ENCODE measurements at places on chromosomes 5 and 9.

GRCh38 chr9:109956717-109957440 is 176.9 kb downstream of the PALM2AKAP2 start:
- DNase-seq = no peak

GRCh38 chr5:160887780-160888179 is 35.8 kb upstream of the ATP10B start:
- DNase-seq = peak; percentile 35

GRCh38 chr5:113084402-113085083 is 107.9 kb downstream of the DCP2 start:
- DNase-seq = no peak

- no peak for DNase-seq
Observed at GRCh38 chr5:173970878-173971650, 17.9 kb upstream of the C5orf47 start.

- no peak for DNase-seq
Observed at GRCh38 chr9:113515862-113516261, 52.3 kb downstream of the RGS3 start.

DNA sequence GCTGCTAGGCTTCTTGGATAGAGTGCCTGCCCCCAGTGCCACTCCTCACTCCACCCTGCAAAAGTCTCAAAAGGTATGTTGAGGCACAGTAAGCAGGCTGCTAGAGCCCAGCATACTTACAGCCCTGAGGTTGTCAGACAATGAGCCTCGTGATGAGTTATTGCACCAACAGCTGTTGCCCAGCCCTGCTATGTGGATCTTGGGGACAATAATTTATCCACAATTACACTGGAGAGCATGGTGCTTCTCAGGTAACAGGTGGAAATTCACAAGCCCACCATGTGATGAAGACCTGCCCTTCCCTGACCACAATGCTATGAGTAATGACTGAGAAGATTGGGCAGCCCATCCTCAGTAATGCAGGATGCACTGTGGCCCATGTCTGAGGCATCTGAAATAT is 36.5 kb downstream of the KCNIP1 start:
- DNase-seq = no peak

DNA sequence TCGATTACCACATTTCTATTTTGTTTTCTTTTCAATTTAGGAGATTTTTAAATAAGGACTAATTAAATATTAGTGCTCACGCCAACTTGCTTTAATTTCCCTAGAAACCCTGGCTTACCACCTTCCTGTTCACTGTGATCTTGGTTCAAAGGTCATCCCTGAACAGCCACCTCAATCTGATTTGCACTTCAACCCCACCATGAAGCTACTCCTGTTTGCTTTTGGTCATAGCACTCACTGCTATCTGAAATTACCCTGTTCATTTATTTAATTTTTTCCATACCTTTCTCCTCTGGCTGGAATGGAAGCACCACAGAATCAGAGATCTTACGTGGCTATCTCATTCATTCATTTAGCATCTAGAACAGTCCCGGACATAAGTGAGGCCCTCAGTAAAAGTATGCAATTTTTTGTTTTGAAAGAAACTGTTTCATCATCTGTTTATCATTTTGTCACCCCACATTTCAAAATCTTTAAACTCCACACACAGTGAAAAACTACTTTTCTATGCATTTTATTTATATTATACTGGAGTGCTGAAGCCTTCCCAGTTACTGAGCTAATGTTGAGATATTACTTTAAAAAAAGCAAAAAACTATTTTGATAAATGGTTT is 17.2 kb upstream of the ADAMTSL1 start:
- DNase-seq = no peak

- no peak for DNase-seq
Observed at GRCh38 chr9:136117916-136118319, 757 bp downstream of the TMEM250 start.

DNA sequence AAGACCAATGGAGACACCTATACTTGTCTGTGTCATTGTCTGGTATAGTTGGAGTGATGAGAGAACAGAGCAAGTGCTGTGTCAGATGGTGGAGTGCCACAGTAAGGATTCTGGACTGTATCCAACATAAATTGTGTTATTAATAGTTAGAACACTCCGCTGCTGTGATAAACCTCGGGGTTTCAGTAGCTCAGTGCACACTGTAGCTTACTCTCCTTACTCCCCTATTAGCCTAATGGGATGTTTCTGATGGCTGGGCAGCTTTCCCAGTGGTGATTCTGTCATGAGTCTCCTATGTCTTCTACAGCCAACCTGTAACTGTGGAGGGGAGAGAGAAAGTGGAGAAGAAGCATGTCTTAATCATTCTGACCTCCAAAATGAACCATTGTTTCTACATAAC is 127.6 kb upstream of the PTCH1 start:
- DNase-seq = no peak

DNA sequence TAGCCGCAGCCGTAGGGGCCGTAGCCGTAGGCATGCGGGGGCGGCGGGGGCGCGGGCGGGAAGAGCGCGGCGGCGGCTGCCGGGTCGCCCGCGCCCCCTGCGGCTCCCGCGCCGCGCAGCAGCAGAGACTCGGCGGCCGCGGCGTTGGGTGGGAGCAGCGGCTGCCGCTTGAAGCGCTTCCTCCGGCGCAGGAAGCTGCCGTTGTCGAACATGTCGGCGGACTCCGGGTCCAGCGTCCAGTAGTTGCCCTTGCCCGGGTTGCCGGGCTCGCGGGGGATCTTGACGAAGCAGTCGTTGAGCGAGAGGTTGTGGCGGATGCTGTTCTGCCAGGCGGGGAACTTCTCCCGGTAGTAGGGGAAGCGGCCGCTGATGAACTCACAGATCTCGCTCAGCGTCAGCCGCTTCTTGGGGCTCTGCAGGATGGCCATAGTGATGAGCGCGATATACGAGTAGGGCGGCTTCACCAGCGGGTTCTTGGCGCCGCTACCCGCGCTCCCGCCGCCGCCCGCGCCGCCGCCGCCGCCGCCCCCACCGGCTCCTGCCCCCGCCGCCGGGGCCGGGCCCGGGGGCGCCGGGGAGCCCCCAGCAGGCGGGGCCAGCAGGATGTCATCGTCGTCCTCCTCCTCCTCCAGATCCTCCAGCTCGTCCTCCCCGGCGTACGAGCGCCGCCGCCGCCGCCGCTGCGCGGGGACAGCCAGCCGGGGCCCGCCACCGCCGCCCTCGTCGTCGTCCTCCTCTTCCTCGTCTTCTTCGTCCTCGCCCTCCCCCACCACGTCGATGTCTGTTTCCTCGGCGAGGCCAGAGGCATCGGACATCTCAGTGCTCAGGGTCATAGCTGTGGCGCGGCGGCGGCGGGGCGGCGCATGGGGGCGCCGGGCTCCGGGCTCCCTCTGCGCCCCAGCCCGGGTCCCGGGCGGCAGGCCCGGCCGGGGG is 781 bp downstream of the FOXD1 start:
- DNase-seq = no peak

DNA sequence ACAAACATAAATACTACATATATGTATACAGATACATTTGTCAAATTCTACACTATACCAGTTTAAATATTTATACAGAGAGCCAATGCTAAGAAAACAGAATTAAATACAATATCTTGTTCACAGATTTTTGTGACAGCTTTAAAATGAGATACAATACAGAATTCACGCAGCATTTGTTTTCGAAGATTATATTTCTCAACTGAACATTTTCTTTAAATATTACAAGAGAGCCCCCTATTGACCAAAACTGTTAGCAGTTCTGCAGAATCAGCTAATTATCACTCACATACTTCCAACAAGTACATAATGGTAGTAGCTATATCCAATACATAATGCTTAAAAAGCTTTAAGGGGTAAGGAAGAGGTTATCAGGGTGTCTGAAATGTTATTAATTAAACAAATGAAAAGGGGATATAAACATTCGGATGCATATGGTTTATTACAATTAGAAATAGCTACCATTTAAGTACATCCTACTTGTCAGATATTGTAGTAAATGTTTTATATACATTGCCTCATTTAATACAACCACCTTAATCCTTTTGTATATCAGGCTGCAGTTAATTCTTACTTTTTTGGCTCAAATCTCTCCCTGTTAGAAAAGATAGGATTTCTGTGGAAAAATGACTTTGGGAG is 31.7 kb downstream of the ZDHHC21 start:
- DNase-seq = no peak

DNA sequence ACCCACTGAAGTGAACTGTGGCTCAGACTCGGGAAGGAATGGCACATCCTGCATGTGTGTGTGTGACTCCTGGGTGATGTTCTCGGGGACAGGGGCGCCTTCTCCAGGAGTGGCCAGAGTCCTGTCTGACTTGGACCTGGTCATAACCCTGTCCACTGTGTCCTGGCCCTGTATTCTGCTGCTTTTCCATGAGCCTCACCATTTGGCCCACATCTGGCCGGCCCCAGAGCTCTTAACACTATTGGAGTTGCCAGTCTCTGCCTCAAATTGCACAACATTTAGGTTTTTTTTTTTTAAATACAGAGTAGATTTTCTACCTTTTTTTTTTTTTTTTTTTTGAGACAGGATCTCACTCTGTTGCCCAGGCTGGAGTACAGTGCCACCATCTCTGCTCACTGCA is 278.3 kb upstream of the TUT7 start:
- no peak for DNase-seq

GRCh38 chr9:18393340-18394130 is 80.4 kb upstream of the ADAMTSL1 start:
- peak; percentile 100 for DNase-seq

- no peak for DNase-seq
Observed at GRCh38 chr5:55823151-55823796, 27.9 kb upstream of the IL31RA start.

- DNase-seq = no peak
Observed at GRCh38 chr5:173881811-173882575, 6.2 kb upstream of the CPEB4 start.

GRCh38 chr5:160899735-160900134 is 47.7 kb upstream of the ATP10B start:
- no peak for DNase-seq

- DNase-seq = no peak
Observed at GRCh38 chr9:69871118-69871834, 50.7 kb downstream of the CFAP95 start.

GRCh38 chr9:91813176-91813795 is 136.7 kb downstream of the ROR2 start:
- no peak for DNase-seq

- DNase-seq = peak; percentile 38
Observed at GRCh38 chr5:122942164-122942914, 94.2 kb downstream of the PPIC start.

GRCh38 chr5:43367453-43367852 is 44.7 kb downstream of the CCL28 start:
- DNase-seq = no peak

GRCh38 chr9:112839331-112839730 is 51.3 kb downstream of the SLC46A2 start:
- no peak for DNase-seq

- no peak for DNase-seq
Observed at GRCh38 chr9:95103871-95104580, 213.5 kb downstream of the FANCC start.

- DNase-seq = no peak
Observed at GRCh38 chr9:34501889-34502425, 20.8 kb downstream of the ENHO start.

- DNase-seq = no peak
Observed at GRCh38 chr5:34731435-34732232, 75.5 kb downstream of the RAI14 start.

DNA sequence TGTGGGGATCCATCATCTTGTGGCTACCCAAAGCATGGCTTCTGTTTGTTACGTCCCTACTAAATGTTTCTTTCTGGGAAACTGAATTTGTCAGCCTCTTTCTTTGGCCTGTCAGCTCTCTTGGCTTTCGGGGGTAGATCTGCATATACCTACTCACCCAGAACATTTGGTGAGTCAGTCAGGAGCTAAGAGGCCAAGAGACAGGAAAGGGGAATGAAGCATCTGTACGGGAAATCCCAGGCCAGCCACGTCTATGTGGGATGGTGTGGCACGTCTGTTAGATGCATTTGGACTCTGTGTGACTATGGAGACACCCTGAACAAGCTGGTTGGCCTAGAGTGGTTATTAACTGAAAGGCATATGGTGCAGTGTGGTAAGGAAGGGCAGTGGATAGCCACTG is 58.1 kb downstream of the CDO1 start:
- DNase-seq = no peak

DNA sequence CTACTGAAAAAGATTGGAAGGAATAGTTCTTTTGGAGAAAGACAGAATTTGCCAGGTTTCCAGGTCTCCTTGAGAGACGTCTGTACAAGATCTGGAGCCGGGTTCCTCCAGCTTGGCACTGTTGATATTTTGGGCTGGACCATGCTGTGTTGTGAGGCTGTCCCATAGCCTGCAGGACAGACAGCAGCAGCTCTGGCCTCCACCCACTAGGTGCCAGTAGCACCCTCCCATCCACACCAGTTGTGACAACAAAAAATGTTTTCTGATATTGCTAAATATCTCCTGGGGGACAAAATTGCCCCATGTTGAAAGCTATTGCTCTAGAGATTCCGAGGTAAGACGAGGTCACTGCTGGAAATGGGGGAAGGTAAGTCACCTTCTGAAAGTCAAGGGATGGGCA is 287.7 kb upstream of the DAP start:
- DNase-seq = no peak

DNA sequence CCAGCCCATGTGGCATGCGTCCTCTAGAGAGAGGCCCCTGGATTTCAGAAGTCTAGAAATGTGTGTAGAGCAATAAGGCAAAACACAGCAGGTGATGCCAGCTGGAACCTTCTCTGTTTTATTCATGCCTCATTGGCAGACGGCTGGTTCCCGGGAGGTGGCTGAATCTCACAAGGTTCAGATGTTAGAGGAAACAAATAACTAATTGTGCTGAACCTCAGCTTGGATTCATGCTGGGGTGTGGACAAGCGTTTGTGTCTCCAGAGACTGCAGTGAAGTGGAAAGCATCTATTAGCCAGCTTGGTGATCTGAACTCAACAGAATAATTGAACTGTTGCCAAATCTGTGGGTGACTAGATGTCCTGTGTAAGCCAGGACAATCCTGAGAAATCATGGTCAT is 131.1 kb upstream of the NR4A3 start:
- DNase-seq = peak; percentile 87

- no peak for DNase-seq
Observed at GRCh38 chr5:43370352-43370751, 41.8 kb downstream of the CCL28 start.

DNA sequence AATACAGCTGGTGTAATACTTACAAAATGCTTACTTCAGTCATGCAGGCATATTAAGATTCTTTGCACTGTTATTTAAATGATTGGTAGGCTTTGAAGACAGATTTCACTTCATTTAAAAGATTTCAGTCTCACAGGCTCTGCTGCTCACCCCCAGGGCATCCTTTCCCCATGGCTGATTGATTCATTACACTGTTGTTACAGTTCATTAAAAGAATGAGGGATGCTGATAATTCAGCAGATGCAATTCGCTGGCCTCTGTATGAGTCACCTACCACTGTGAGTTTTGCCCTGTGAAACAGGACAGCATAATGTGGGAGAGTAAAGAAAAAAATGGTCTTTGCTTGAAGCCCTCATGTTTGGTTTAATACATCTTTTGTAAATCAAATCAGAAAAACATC is 246.9 kb downstream of the CYLC2 start:
- DNase-seq = no peak

- no peak for DNase-seq
Observed at GRCh38 chr5:62143268-62144229, 162.5 kb upstream of the KIF2A start.

Measured in DMS153 (cell line).